ENCODE measurements at places on chromosomes 16 and 17. TPM values are rescaled to one million over a fixed set of nuclear protein-coding genes. Genes with fewer than 3 reads are reported as not detected.

DNA sequence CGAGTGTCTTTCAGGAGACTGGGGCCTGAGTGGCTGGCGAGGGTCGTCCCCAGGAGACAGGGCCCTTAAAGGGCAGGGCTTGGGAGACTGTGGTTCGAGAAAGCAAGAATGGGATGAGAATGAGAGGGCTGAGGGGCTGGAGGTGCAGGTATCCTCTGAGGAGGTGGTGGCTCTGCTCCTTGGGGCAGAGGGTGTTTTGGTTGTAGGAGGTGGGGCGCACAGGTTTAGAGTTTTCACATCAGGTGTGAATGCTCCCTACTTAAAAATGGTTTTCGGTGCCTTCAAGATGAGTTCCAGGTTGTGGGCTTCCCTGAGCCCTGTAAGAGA lies 430 bp downstream of the BCAS3 start:
- no peaks in the 10 kb centered on the region for H3K27me3 ChIP-seq
- DNase-seq = no peak
- H3K36me3 ChIP-seq = no peaks in the 10 kb centered on the region
- H3K4me3 ChIP-seq = peak overlapping the region; percentile 55
- peaks cover 3% of the 10 kb centered on the region for H3K4me1 ChIP-seq

The DNAI2 gene
- total RNA-seq = not detected

DNA sequence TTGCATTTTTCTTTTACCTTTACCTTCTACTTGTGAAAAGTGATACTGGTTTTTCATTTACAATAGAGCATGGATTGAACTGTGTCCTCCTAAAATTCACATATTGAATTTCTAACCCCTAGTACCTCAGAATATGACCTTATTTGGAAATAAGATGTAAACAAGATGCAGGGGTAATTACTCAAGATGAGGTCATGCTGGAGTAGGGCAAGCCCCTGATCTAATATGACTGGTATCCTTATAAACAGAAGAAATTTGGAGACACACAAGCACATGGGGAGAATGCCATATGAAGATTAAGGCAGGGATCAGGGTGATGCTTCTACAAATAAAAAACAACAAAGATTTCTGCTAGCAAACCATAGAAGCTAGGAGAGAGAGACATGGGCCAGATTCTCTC lies 12.2 kb downstream of the MYH13 start:
- H3K4me1 ChIP-seq = no peaks in the 10 kb centered on the region
- peak; percentile 9 for DNase-seq

The RNF227 gene
- 1.4 TPM for total RNA-seq

The NKD1 gene
- not detected for total RNA-seq

- H3K27ac ChIP-seq = no peak overlapping the region
- no peak overlapping the region for H3K4me3 ChIP-seq
- DNase-seq = no peak
- H3K4me1 ChIP-seq = peaks cover 3% of the 10 kb centered on the region
These were observed 99.7 kb upstream of the RPRML start for GRCh38 chr17:47078801-47079200.

The SLC2A4 gene
- under 0.01 TPM for total RNA-seq

DNA sequence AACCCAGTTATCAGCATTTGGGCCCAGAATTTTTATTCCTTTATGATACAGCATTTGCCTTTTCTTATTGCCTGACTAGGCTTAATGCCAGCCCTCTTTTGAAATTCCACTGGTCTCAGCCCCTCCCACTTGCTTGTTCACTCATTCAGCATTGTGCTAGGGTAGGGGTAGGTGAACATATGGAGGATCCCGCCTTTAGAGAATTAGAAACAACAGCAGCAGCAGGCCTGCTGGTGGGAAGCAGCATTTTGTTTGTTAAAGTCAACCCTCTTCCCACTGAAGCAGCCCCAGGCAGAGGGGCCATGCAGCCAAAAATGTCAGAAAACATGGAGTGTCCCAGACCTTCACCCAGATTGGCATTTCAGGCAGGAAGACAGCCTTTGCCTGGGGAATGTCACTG lies 1355.2 kb downstream of the CDH8 start:
- no peaks in the 10 kb centered on the region for H3K4me1 ChIP-seq
- no peak for DNase-seq
- H3K36me3 ChIP-seq = no peaks in the 10 kb centered on the region
- no peak overlapping the region for H3K4me3 ChIP-seq
- H3K27me3 ChIP-seq = no peaks in the 10 kb centered on the region

DNA sequence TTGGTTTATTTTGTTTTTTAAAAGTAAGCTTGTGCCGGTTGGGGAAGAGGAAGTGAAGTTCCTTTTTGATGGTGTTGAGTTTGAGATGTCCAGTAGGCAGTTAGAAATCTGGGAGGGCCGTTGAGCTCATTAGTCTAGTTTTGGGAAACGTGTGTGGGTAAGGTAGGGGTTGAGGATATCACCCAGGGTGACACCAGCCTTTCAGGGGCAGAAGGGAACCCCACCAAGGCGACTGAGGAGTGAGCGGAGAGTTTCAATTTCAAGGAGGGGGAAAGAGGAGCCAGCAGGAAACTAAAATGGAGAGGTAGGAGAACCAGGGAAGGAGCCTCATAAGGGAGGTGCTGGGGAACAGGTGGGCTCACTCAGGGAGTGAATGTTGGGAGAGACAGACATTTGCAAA lies 22.7 kb downstream of the HAPSTR1 start:
- no peak for DNase-seq
- H3K4me3 ChIP-seq = no peak overlapping the region
- peaks cover 27% of the 10 kb centered on the region for H3K36me3 ChIP-seq
- H3K27ac ChIP-seq = no peak overlapping the region
- no peaks in the 10 kb centered on the region for H3K27me3 ChIP-seq

The NRN1L gene
- not detected for total RNA-seq

The ANKRD40CL gene
- not detected for total RNA-seq

The PDIA2 gene
- not detected for total RNA-seq

- H3K27me3 ChIP-seq = no peaks in the 10 kb centered on the region
- H3K36me3 ChIP-seq = no peaks in the 10 kb centered on the region
- no peak overlapping the region for H3K4me3 ChIP-seq
These were observed 146.3 kb upstream of the FOXF1 start for GRCh38 chr16:86363836-86364618.

GRCh38 chr16:85386467-85387170 lies 226.5 kb upstream of the GSE1 start:
- H3K36me3 ChIP-seq = peaks cover 2% of the 10 kb centered on the region
- H3K27ac ChIP-seq = no peak overlapping the region
- peaks cover 18% of the 10 kb centered on the region for H3K4me1 ChIP-seq
- no peak for DNase-seq

The ERAL1 gene
- 34.1 TPM for total RNA-seq

DNA sequence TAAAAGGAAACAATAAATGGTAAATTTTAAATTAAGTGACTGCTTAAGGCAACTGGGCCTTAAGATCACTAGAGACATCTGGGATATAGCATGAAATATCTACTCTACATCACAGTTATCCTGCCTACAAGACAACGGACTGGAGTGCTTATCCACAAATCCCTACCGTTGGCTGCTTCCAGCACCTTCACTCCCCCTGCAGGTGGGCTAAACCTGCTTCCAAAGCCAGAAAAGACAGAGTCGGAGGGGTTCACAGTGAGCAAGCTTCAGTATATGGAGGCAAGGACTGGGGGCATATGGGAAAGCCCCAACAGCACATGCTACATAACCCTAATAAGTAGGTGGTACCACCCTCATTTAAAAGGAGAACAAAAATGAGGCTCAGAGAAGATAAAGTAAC lies 45.3 kb downstream of the GRIN2A start:
- H3K27me3 ChIP-seq = no peaks in the 10 kb centered on the region
- H3K27ac ChIP-seq = no peak overlapping the region
- no peak for DNase-seq
- H3K4me3 ChIP-seq = no peak overlapping the region

The SCNN1B gene
- not detected for total RNA-seq

GRCh38 chr16:14286368-14287230 lies 215.5 kb downstream of the MRTFB start:
- no peaks in the 10 kb centered on the region for H3K36me3 ChIP-seq
- peaks cover 3% of the 10 kb centered on the region for H3K27me3 ChIP-seq
- DNase-seq = no peak
- H3K4me1 ChIP-seq = no peaks in the 10 kb centered on the region

The TMEM186 gene
- 5.8 TPM for total RNA-seq

The TPSAB1 gene
- total RNA-seq = not detected

DNA sequence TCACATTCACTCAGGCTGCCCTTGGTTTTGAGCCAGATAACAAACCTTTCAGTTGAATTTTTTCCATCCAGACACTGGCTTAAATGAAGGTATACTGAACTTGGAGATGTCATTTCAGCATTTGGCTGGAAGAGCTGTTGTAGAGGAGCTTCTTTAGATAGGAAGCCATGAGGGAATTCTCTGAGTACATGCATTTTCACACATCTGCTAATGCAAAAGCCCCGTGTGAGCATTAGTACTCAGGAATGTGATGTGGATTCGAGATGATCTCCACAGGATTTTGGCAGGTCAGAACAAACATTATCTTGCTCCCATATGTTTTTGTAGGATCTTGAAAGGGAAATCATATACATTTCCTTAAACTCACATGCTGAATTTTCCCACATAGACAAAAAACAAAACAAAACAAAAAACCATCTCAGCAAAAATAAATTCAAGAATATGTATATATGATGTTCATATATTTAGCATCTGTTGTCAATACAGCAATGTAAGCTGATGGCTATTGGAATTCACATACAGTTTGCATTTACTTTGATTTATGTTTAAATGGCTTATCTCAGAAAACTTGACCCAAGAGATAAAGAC lies 277.2 kb upstream of the TBX2 start:
- no peaks in the 10 kb centered on the region for H3K36me3 ChIP-seq
- no peaks in the 10 kb centered on the region for H3K4me1 ChIP-seq
- H3K4me3 ChIP-seq = no peak overlapping the region

DNA sequence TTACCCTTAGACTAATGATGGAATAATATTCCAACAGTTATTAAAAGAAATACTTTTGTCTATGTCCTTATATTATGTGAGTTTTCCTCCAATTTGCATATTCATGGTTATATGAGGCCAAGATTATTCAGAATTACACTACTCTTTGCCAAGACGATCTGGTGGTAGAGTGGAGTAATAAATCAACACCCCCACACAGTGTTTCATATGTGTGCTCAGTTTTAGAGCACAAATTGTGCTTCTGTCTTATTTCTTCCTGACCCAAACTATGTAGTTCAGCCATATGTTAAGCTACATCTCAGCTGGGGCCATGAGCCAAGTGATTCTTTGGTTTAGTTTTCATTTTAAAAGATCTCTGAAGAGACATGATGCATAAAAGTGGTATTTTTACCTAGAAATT lies 26.9 kb upstream of the PPM1E start:
- no peak overlapping the region for H3K27ac ChIP-seq
- DNase-seq = peak; percentile 32
- H3K4me1 ChIP-seq = no peaks in the 10 kb centered on the region
- H3K4me3 ChIP-seq = no peak overlapping the region
- H3K36me3 ChIP-seq = 0 out of 2 replicates have a peak, but pooled peaks cover 1% of the 10 kb centered on the region
- H3K27me3 ChIP-seq = no peaks in the 10 kb centered on the region

DNA sequence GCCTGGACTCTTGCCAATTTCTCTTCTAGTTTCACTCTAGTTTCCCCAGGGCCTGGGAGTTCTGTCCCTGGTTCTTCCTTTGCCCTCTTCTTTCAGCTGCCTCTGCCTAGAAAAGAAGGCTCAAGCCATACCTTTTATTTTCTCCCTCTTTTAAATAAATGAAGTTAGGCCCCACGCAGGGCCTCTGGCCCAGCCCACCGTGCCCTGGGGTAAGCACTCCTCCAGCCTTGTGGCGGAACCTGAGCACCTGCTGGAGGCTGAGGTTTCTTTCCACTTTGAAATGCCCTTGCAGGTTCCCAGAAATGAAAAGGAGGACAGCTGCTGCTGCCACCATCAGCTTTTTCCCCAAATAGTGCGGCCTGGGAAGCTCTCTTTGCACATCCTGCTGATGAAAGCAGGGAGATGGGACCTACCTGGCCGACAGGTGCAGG lies 139.4 kb downstream of the CCDC182 start:
- H3K27ac ChIP-seq = no peak overlapping the region
- no peaks in the 10 kb centered on the region for H3K36me3 ChIP-seq
- peaks cover 17% of the 10 kb centered on the region for H3K4me1 ChIP-seq
- peak; percentile 55 for DNase-seq
- H3K27me3 ChIP-seq = no peaks in the 10 kb centered on the region

The TMEM238L gene
- not detected for total RNA-seq

GRCh38 chr16:28304214-28304613 lies 11.9 kb downstream of the SBK1 start:
- DNase-seq = peak; percentile 40
- H3K27me3 ChIP-seq = peaks cover 7% of the 10 kb centered on the region
- no peaks in the 10 kb centered on the region for H3K36me3 ChIP-seq
- H3K27ac ChIP-seq = no peak overlapping the region
- H3K4me1 ChIP-seq = no peaks in the 10 kb centered on the region

The SGCA gene
- total RNA-seq = not detected

GRCh38 chr16:85474621-85475217 lies 138.4 kb upstream of the GSE1 start:
- H3K27ac ChIP-seq = no peak overlapping the region
- H3K27me3 ChIP-seq = no peaks in the 10 kb centered on the region
- DNase-seq = no peak

The CHST4 gene
- total RNA-seq = under 0.01 TPM

DNA sequence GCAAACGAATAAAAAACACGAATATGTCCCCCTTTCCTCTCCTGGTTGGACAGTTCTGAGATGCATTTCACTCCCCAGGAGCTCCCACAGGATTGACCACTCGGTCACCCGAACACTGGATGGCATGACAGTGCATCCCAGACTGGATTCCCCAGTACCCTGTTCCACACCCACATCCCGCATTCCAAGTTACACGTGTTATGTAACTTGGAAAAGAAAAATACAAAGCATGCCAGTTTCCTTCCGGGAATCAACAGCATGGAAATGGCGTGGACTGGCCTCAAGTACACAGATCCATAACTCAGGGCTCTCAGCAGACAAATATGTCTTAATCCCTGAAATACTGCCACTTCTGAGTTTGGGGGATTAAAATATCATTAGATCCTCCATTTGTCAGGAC lies 12.6 kb upstream of the KLHL36 start:
- peaks cover 6% of the 10 kb centered on the region for H3K4me1 ChIP-seq
- no peak overlapping the region for H3K4me3 ChIP-seq
- no peak for DNase-seq

DNA sequence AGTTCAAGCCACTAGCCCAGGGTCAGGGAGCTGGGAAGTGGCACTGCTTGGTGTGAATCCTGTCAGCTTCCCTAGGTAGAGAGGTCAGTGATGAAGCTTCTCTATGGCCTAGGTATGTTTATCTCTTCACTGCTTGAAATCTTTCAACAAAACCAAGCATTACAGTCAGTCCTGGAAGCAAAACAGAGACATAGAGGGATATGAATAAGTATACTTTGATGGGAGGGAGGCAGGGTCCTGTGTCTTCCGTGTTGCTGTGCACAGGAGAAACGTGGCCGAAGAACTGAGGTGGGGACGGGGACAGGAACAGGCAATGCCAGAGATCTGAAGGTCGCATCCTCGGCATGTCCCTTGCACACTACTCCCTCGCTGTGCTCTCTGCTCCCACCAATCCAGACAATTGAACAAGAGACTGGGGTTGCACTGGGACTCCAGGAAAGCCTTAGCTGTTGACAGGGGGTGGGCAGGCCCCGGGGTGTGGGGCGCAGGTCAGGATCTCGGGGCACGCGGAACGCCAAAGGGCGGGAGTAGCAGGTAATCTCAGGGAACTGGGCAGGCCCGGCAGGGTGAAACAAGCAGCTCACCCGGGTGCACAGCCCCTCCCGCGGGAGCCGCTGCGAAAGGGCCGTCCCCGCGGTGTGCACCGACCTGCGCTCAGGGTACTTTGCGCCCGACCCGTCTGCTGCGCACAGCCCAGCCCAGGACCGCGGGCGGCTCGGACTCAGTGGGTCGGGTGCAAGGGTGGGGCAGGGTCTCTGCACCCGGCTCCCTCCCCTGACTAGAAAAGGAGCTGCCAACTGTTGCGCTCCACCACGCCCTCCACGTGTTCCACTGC lies at the start of gene MT1H:
TSS of gene MT1H (plus strand) at position 810 of the 835 bp plus-strand sequence. CDS start 71 bp downstream, outside the sequence.
- no peak within 1 kb of the TSS for H3K4me3 ChIP-seq
- DNase-seq = no peak
- peaks cover 13% of the 10 kb centered on the region for H3K4me1 ChIP-seq
- H3K36me3 ChIP-seq = no peaks in the 10 kb centered on the region
- peaks cover 60% of the 10 kb centered on the region for H3K27me3 ChIP-seq

The TNK1 gene
- under 0.01 TPM for total RNA-seq

The ZNF598 gene
- total RNA-seq = 4.4 TPM

The CA7 gene
- total RNA-seq = not detected

Measured in IMR-90 (cell line).